Right renal pelvis (tissue), 4 donors: ENCODE measurements at places on chromosomes 2 and 18. TPM values are rescaled to one million over a fixed set of nuclear protein-coding genes. Genes with fewer than 3 reads are reported as not detected.

DNA sequence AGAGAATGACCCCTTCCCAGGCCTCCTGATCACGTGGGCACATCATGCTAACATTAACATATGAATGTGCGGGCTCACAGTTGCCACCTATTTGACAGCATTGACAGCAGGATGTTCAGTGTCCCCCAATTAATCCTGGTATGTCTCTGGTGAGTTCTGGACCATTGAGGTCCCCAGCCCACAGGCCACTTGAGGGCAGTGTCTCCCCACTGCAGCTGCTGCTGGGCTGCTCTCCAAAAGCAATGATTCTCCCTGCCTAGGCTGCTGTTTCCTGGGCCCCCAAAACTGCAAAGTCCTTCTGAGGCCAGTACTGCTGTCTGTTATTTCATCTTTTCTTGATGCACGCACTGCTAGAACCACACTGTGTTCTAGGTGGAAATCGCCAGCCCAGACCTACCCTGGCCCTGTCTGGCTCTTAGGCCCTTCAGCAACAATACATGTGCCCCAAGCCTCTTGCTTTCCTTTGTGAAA, 52.7 kb upstream of the MAPK4 start:
- DNase-seq: peak; percentile 33

GRCh38 chr18:54125429-54125828, 99.0 kb downstream of the MBD2 start:
- DNase-seq: no peak

DNA sequence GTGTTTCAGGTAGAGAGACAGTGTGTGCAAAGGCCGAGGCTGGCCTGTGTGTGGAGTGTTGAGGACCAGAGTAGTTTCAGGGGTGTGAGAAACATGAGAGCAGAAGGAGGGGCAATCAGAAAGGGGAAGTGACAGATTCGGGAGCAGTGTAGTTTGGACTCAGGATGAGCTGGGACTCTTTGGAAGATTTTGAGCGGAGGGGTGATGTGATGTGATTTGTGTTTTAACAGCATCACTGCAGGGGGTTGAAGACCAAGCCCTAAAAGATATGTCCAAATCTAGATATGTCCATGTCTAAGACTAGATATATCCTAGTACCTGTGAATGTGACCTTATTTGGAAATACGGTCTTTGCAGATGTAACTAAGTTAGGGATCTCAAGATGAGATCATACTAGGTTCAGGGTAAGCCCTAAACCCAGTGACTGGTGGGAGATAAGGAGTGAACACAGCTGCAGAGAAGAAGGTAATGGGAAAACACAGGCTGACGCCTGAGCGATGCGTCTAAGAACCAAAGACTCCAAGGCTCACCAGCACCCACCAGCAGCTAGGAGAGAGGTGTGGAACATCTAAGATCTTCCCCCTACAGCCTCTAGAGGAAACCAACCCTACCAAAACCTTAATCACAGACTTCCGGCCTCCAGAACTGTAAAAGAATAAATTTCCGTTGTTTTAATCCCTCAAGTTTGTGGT, 38.5 kb upstream of the MYO3B start:
- no peak for DNase-seq

GRCh38 chr2:54652540-54652939, 70.9 kb upstream of the EML6 start:
- DNase-seq: no peak

DNA sequence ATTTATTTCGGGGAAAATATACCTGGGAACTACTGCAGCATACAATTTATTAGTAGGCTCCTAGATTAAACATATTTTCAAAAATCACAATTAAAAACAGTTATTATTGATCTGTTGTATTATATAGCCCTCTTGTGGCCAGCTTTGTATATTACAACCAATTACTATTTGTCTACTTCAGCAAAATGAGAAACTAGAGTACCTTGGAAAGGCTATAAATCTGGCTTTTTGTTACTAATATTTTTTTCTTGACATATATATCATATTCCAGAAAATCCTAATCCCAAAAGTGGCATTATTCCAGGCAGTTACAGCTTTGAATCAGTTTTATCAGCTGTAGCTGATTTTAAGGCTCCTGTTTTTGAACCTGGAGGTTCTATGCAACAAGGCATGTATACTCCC, 101.2 kb downstream of the UBR3 start:
- peak; percentile 12 for DNase-seq

- no peak for DNase-seq
Measured at GRCh38 chr2:224405841-224406370, 4.0 kb upstream of the FAM124B start.

DNA sequence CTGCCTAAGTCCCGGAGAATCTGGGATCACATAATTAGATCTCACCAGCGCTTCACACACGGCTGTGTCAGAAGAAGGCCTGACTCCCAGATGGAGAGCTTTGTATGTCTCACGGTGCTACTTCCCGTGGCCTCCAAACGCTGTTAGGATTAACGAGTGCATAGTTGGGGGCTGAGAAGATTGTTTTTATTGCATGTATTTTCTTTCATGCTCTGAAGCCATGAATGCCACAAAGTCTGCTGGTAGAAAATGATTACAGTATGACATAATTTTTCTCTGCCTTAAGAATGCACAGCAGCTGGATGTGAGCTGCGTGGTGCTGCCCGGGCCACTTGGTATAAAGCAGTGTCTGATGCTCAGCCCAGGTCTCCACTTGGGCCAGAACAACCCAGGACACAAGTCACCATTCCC, 166.5 kb downstream of the SEPTIN10 start:
- no peak for DNase-seq

GRCh38 chr2:57376985-57377384, 669.6 kb upstream of the VRK2 start:
- no peak for DNase-seq

- DNase-seq: no peak
Measured at GRCh38 chr2:159939946-159940345, 122.5 kb downstream of the PLA2R1 start.

DNA sequence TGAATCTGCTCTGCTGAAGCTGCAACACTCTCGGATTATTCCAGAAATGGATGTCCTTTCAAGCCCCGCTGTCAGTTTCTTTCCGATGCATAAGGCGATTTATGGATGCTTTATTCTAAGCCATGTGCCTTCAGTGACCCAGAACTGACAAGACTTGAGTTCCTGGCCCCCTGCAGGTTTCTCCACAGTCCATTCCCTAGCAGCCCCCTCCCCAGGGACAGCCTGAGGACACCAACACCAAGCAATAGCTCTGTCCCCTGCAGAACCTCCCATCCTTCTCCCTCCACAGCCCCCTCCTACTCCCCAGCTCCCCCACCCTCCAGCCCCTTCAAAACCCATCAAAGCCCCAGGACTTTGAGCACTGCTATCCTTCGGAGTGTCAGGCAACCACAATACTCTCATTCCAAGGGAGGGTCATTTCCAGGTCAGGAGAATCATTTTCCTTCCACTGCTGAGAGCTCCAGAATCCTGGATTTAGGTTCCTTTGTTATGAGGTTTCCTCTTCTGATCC, 24.6 kb upstream of the SPP2 start:
- peak; percentile 31 for DNase-seq

DNA sequence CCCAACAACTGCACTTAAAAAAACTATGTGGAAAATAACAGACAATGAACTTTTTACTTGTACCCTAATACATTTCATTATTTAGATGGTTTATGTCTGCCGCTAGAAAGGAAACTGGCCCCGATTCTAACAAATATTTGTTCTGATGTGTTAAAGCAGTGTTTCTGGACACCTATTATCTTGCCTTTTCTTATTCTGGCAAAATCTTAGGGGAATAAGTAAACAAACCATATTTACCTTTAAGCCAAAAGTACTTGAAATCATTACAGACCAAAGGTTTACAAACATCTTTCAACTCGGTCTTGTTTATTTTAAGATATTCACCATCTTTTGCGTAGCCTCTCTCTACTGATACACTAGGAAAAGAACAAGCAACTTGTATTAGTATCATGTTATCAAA, 11.8 kb upstream of the DLX1 start:
- DNase-seq: no peak

DNA sequence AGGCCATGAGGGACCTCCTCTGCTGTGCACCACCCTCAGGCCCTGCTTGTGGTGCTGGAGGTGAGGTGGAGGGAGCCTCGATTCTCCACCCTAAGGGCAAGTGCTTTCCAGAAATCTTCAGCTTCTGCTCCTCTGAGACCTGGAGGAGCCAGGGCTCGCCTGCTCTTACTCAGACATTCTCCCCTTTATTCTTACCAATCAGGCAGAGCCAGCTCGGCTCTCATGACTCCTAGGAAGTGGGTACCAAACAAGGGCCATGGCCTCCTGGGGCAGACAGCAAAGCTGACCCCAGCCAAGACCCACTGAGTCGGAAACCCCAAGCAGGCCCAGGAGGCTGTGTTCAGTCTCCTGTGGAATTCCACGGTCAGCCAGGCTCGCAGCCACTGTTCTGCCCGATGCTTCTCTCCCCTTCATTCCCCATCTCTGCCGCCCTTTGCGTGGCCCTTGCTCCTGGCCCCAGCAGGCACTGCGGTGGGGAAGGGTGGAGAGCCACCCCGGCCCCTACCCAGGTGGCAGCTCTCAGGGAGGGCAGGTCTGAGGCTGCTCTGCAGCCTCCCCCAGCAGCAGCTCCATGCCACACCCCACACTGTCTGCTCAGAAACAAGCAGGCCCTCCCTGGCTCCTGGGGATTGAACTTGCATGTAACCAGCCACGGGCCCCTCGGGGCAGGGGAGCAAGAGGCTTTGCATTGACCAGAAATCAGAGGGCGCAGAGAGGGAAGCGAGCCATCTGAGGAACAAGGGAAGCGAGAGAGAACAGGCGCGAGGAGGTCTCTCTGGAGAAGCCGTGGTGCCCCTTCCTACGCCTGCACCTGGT, 24.0 kb downstream of the HS1BP3 start:
- DNase-seq: no peak

DNA sequence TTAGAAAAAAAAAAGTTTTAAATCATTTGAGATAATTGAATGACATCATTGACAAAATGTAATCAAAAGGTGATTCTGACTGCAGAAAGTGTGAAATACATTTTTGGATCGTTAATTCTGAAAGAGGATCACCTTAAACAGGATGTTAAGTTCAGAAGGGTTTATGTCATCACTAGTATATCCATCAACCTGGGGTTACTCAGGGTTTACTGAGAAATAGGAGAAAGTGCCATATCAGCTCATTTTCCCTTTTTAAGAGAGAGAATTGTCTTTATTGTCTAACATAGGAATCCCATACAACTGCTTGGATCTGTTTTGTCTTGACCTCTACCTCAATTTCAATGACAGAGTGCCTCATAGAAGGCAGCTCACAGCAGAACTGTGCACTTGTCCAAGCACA, 466.1 kb upstream of the LINC00305 start:
- no peak for DNase-seq

DNA sequence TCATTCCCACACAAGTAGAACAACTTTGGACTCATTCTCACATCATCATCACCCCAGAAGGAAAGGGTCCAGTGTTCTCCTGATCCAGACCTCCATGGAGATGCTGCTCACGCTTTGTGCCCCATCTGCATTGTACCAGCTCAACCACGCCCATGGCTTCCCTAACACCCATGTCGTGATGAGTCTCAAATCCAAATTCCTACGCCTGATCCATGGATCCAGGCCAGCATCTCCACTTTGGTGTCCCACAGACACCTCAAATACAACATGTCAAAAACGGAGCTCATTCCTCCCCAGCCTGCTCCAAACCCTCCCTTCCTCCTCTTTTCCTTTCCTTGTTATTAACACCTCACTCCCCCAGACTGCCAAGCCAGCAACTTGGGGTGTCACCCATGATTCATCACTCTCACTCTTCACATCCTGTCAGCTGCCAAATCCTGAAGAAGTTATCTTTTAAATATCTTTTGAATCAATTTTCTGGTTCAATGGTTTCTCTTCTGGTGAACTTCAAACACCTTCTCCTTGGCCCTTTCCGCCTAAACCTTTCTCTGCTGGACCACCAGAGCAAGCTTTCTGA, 30.2 kb upstream of the FAM124B start:
- DNase-seq: no peak

- no peak for DNase-seq
Measured at GRCh38 chr2:199946196-199946595, 9.1 kb downstream of the TYW5 start.

DNA sequence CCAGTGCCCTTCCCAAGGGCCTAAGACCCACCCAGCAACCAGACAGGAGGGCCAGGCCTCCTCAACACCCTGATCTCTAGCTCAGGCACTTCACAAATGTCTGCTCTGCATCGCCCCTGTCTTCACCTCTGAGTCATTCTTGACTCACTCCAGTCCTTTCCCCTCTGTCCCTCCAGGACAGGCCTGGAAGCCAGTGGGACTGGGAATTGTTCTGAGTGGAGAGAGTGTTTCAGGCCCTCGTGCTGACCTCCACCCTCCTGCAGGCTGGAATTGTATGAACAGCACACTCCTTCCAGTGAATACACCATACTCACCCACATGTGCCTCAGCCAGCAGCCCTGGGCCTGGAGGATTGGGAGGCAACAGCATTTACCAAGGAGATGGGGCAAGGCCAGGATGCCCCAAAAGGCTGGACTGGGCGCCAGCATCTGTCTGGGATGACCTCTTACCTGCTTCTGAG, 304.2 kb downstream of the CYP26B1 start:
- DNase-seq: no peak

DNA sequence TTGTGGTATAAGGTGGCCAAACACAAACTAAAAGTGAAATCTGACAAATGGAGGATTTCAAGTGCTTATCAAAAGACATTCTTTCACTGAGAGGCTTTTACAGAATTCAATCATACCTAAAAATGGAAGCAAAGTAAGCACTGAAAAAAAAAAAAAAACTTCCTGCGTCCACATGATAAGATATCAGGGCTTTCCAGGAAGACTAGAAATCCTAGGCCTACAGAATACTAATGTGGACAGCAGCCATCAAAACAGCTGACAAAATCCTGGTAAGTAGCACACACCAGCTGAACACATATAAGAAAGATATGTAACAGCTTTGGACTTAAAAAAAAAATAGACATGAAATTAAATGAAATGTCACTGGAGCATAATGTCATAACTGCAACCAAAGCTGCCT, 178.2 kb downstream of the SUCLG1 start:
- no peak for DNase-seq

DNA sequence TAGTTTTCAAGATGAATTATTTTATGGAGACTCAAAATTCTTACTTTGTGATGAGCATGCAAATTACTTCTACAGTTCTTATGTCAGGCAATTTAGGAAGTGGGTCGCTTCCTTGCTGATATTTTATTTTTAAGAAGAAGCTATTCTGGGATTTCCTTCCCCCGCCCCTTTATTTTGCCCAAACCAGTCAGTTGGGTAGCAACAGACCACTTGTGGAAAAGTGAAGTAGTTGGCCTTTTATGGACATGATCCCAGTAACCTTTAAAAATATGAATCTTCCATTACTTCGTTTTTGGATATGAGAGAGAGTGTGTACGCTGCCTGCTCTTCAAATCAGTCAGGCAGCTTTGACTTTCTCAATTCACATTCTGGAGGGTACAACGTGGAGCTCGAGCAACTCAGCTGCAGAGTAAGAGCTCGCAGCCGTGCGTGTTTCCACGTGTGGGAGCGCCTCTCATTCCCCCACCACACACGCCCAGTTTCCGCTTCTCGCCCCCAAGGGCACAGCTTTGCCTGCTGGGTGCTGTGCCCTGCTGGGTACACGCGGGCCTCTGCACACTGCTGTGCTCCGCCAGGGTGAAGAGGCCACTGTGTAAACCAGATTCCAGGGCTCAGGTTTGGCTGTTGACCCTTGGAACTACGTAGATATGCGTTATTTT, 92.6 kb downstream of the ITGB1BP1 start:
- DNase-seq: no peak

SIX2 gene
- polyA plus RNA-seq: 27.2 TPM

SOX11 gene
- 17.7 TPM for polyA plus RNA-seq

RRM2 gene
- 46.6 TPM for polyA plus RNA-seq

MOGAT1 gene
- 0.05 TPM for polyA plus RNA-seq

CTDP1 gene
- polyA plus RNA-seq: 12.4 TPM

KHK gene
- 45.6 TPM for polyA plus RNA-seq

MC4R gene
- polyA plus RNA-seq: 0.18 TPM
